ENCODE measurements at places on chromosomes 1 and 21. TPM values are rescaled to one million over a fixed set of nuclear protein-coding genes. Genes with fewer than 3 reads are reported as not detected.

Gene RBM11
- not detected for total RNA-seq

GRCh38 chr1:246629030-246629429 lies 62.8 kb downstream of the CNST start:
- DNase-seq, result no peak
- no peaks in the 10 kb centered on the region for H3K36me3 ChIP-seq
- H3K4me3 ChIP-seq, result no peak overlapping the region

DNA sequence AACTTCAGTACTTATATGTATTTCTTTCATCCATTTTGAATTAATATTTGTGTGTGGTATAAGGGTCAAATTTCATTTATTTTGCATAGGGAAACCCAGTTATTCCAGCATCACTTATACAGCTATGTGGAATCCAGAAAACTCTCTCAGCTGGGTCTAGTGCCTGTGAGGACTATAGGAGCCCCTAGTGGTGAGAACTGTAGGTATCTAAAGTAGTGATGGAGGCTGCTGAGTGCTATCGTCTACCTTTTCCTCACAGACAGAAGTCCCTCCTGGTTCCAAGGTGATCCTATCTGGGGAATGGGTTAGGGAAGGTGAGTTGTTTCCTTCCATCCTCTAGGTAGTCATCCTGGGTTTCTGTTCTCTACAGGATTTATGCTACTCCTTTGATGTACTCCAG lies 352.0 kb upstream of the C1orf87 start:
- H3K4me3 ChIP-seq, result no peak overlapping the region
- no peak overlapping the region for H3K27ac ChIP-seq
- no peak for DNase-seq
- H3K36me3 ChIP-seq, result no peaks in the 10 kb centered on the region
- H3K4me1 ChIP-seq, result no peaks in the 10 kb centered on the region

- no peaks in the 10 kb centered on the region for H3K27me3 ChIP-seq
- no peaks in the 10 kb centered on the region for H3K36me3 ChIP-seq
- DNase-seq, result peak; percentile 84
- H3K4me1 ChIP-seq, result no peaks in the 10 kb centered on the region
- H3K27ac ChIP-seq, result peak overlapping the region; percentile 97
- peak overlapping the region; percentile 64 for H3K4me3 ChIP-seq
Measured at GRCh38 chr1:19273106-19273843, 15.3 kb downstream of the AKR7A3 start.

DNA sequence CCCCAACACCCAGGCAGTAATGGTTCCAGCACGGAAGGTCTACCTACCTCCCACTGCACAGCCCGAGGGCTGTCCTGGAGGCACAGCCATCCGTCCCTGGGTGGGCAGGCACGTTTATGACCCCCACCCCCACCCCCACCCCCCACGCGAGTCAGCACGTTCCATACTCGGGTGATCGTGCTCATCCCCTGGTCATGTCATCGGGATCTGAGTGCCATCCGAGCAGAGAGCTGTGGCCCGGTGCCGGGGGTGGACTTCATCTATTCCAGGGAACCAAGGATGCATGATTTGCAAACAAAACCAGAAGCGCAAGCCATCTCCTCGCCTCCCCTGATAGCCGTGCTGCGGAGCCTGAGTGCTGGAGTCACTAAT lies 1.1 kb downstream of the TSPEAR start:
- peaks cover 3% of the 10 kb centered on the region for H3K4me1 ChIP-seq
- H3K4me3 ChIP-seq, result no peak overlapping the region

GRCh38 chr1:232183266-232183800 lies 446.6 kb downstream of the SIPA1L2 start:
- no peak for DNase-seq
- no peaks in the 10 kb centered on the region for H3K36me3 ChIP-seq
- no peaks in the 10 kb centered on the region for H3K4me1 ChIP-seq
- H3K4me3 ChIP-seq, result no peak overlapping the region

Gene SLC27A3
- 39.0 TPM for total RNA-seq

Gene IFI44L
- total RNA-seq, result 1.3 TPM

Measured in right lobe of liver (tissue), 6 donors.